Dorsolateral prefrontal cortex (tissue), 122 donors: ENCODE measurements at places on chromosomes 12 and 14.

DNA sequence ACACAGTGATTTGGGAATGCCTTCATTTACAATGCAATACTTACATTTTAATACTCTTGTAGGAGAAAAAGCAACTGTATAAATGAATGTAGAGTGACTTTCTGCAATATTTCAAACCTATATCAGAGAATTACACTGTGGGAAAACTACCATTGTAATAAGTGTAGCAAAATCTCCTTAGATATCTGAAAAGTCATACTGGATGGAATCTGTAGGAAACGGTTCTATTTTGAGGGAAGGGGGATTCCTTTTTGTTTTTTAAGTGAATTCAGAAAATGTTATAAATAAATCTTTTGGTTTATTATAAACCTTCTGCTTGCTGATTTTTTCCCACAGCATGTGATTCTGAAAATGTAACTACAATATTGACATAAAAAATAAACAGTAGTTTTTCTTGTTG is 23.0 kb downstream of the ZNF891 start:
- no peak for DNase-seq

- no peak for DNase-seq
Measured at GRCh38 chr12:13496111-13496510, 299.6 kb downstream of the EMP1 start.

DNA sequence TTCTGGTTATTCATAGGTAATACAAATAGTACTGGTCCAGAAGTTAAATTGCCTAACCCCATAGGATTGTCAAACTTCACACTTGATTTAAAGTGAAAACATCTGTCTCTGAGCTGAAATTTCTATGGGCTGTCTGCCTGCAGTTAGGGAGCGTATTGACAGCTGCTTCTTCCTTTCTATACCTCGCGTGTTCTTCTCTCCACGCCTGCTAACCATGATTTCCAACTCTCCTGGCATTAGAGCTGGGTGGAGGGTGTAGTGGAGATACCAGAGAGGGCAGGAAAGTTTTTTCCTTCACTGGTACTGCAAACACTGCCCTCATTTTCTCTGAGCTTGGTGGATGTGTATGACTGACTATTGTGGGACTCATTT is 429.0 kb upstream of the FBXO33 start:
- no peak for DNase-seq

- no peak for DNase-seq
Measured at GRCh38 chr14:56322531-56322930, 204.3 kb downstream of the PELI2 start.
